ENCODE measurements at places on chromosomes 11 and 22. TPM values are rescaled to one million over a fixed set of nuclear protein-coding genes. Genes with fewer than 3 reads are reported as not detected.

CHRM4 gene
- 1.0 TPM for total RNA-seq

GRCh38 chr11:9461760-9462134 lies 935 bp downstream of the ZNF143 start:
- DNase-seq, result no peak

MS4A7 gene
- total RNA-seq, result not detected

STK33 gene
- 19.5 TPM for total RNA-seq

DNA sequence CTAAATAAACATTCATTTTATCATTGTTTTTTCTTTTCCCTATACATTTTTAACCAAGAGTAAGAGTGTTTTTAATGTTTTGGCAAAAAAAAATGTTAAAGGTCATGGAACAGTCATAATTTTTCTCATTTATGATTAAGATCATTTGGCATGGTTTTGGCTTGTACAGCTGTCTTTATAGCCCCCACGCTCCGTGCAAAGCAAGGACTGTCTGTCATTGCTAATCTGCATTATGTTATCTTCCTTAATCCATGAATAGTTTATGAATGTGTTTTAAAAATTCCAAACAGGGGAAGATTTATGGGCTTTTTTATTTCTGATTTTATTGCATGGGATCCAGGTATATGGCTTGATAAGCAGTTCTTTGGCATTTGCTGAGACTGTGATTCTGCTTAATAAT lies 28.1 kb downstream of the PGM2L1 start:
- DNase-seq, result no peak

CWC15 gene
- total RNA-seq, result 76.9 TPM

Measured in H9 (cell line).